ENCODE measurements at places on chromosomes 7 and 10.

DNA sequence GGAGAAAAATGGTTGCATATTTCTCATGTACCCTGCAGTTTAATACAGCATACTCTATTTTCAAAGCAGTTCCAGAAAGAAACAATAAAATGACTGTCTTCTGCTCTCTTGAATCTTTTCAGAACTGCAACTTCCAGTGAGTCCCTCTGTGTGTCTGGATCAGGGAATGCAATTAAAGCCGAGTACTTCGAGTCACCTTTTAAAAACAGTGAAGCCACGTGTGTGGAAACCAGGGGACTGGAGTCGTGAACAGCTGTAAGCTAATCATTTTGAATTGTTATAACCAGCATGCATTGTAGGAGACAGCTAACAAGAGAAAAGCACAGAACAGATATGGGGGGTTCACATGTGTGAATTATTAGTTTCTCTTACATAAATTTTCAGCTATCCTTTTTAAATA is 109.1 kb downstream of the CPED1 start:
- no peak for DNase-seq

DNA sequence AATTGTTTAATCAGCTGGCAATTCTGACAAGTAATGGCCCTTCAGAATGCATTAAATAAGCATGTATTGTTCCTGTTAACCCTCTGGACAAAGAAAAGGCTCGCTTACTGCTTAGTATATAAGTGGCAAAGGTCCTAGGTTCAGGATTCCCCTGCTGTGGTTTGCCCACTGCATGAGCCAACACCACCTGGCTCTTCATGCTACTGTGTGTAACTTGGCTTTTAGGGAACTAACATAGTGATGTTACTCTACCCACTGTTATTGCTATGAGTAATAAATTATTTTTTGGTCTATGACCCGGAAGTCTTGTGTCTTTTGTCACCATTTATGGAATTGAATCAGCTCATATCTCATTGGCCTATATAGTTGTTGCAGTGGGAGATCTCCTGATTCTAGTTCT is 791.7 kb upstream of the PHF14 start:
- no peak for DNase-seq

- DNase-seq: no peak
Observed at GRCh38 chr7:47478926-47479711, 102.8 kb downstream of the TNS3 start.

- DNase-seq: no peak
Observed at GRCh38 chr7:36563706-36564327, 160.5 kb downstream of the AOAH start.

DNA sequence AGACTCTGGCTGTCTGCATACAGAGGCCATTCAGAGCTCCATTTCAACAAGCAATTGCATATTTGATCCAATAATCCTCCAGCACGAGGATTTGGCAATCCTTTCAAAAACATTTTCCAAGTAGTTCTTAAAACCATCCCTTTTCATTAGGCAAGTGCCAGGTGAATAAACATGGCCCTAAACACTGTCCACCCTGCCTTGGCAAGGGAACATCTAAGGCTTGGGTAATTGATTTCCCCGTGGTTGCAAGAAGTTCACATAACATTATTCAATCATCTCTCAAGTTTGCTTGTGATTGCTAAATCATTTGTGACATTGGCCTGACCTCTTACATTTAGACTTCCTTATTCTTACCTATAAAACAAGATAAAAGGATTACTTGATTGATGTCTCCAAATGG is 175.2 kb downstream of the CTTNBP2 start:
- DNase-seq: no peak

GRCh38 chr10:115963848-115964247 is 309.2 kb downstream of the GFRA1 start:
- DNase-seq: peak; percentile 42

GRCh38 chr7:137169282-137169698 is 174.2 kb downstream of the PTN start:
- DNase-seq: peak; percentile 67

GRCh38 chr7:22193450-22193983 is 163.4 kb downstream of the RAPGEF5 start:
- no peak for DNase-seq

DNA sequence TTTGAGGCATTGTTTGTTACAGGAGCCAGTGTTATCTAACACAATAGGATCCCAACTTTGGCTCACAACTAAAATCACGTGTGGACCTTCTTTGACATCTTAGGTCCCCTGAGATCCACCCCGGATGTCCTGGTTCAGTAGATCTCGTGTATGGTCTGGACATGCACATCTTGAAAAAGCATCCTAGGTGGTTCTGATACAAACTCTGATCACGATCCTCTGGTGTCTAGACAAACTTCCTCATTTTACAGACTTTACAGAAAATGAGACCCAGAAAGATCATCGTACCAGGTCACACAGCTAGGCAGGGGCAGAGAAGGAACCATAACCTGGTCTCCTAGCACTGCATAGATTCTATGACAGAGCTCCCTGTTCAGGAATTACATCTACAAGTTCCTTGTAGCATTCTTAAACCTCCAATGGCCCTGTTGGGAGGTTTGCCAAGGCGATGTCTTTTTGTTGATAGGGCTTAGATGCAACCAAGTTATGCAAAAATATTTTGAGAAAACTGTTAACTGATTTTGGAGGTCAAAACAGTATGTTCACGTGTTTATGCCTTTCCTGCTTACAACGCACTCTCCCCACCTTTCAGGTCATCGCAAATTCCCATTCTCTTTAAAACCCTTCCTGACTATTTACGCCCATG is 30.8 kb upstream of the CHST15 start:
- no peak for DNase-seq

DNA sequence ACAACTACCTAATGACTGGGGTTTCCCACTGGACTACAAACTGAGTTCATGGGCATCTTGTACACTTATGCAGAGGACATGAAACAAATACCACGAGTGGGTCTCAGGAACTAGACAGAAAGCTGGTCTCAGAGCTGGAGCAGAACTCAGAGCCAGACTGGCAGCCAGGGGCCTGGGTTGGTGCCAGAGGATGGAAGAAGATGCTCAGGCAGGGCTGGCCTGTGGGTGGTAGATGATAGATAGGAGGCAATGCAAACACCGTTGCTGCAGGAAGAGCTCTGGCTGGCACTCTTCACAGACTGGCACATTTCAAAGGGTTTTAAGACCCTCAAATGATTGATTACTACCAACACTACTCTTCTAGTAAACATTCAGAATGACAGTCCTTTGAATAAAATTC is 28.8 kb downstream of the ENO4 start:
- DNase-seq: no peak

DNA sequence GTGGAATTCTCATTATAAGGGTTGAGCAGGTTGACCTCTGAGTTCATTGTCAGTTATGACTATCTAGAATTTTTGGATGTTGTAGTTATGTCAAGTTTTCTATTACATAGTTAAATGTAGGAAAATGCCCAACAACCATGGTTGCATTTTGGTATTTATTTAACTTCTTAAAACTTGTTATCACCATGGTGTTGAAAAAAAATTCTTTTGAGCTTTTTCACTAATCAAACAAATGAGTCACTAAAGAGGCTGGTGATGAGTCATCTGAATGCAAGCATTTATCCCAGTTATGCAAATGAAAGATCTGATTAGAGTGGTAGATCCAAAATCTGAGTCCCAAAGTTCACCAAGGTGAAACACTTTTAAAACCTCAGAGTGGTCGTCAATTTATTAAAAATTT is 624.7 kb upstream of the IGFBP3 start:
- DNase-seq: no peak

DNA sequence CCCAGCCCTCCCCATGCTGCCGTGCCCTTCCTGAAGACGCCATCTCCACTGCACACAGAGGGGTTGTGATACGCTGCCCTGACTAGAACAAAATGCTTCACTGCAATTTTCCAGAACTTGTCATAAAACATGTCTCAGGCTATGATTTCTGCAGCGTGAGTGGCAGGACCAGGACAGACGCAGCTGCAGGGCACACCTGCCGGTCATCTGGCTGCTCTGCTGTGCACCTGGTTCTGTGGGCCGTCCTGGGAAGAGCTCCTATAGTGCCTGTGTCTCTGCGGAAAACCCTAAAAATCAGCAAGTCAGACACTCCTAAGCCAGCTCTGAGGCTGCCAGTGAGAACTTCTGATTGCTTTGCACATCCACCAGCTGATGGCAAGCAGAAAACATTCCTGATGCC is 39.7 kb upstream of the DIP2C start:
- DNase-seq: no peak

DNA sequence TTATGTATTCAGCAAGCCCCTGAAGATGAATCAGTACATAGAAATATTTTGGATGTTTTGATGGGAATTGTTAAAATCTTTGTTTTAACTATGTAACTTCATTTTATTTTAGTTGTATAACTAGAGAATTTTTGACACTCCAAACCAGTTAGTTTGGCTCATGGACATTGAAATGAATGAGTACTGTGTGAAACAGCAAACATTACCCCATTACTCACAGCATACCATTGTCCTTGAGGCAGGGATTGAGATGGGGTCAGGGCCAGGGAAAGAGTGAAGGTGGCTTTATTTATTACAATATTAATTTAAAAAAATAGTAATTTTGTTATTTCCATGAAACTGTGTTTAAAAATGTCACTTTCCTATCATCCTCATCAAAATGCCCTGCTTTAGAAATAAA is 4.8 kb upstream of the BMPER start:
- DNase-seq: no peak

DNA sequence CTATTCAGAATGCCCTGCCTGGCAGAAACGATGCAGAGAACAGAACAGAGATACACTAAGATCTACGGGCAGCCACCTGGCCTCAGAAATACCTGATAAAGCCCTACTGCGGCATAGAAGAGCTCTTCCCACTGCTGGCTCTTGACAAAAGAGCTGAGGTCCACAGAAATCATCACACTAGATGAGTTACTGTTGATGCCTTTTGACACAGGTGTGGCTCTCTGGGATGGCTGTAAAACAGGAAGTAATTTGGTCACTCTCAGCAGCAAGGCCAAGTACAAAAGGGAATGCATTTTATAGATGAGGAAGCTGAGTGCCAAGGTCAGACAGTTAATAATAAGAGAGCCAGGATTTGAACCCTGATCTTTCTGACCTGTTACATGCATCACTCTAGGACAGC is 35.0 kb upstream of the ACSL5 start:
- no peak for DNase-seq

DNA sequence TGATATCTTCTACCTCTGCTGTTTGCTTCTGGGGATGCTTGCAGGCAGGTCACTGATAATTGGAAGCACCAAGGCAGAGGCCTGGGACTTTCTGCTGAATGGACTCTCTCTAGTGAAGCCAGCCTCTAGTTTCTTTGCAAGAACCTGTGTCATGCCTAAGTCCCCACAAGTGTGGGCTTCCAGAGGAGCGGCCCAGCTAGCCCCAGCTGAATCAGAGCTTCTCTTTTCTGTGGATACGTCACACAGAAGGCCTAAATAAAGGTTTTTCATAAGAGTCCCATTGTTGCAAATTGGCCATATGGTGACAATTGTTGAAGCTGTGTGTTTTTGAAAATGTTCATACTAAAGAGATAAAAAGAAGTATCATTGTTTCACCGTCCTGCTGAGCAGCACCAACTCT is 6.8 kb upstream of the OPALIN start:
- DNase-seq: no peak

- no peak for DNase-seq
Observed at GRCh38 chr10:70274643-70275042, 9.2 kb downstream of the NPFFR1 start.

DNA sequence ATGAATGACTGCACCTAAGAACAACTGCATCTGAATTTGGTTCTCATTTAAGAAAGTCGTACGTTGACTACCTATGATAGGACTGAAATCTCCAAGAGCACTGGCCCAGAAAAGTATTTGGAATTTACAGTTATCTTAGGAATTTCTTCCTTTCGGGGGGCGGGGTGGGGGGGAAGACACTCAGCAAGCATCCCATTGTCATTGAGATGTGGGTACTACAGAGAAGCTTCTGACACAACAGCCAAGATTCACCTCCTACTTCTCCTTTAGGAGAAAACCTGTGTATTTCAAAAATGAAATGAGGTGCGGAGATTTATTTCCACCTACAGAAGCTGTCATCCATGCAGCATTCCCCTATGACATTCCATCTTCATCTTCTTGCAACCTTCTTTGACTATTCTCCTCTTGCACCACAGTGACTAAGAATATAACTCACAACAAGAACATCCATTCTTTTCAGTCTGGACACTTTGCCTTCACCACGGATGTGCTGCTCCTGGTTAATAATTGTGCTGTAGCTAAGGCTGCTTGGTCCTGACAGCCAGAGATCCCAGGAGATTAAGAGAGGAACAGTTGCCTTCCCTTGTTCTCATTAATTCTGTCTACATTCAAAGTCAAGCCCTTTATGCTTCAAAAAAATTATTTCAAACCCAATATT is 98.4 kb upstream of the FRMD4A start:
- DNase-seq: no peak

- DNase-seq: no peak
Observed at GRCh38 chr10:130246113-130246512, 109.9 kb downstream of the GLRX3 start.

GRCh38 chr7:23471106-23471859 is 992 bp upstream of the IGF2BP3 start:
- peak; percentile 63 for DNase-seq

DNA sequence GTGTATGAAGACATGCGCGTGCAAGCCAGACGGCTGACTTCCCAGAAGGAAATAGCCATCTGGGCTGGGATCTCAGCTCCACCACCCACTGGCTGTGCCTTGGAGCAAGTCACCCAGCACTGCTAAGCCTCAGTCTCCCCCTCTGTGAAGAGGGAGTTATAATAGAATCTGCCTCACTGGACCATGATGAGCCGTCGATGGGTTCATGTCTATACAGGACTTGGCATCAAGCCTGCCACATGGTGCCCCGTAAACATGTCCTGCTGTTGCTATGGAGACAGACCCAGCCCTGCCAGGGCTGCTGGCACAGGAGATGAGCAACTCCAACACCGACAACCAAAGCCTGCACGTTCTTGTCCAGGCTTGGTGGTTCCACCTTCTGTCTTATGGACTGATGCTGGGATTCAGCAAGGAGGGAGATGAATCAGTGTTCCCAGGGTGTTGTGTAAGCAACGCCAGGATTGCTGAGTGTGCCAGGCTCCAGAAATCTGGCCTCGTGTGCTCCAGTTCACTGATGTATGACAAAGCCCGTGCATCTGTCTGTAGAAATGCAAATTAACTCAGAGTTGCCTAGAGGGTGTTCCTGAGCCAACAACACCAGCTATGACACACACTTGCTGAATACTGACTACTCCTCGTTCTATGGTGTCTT is 5.6 kb downstream of the GPR15LG start:
- DNase-seq: no peak

DNA sequence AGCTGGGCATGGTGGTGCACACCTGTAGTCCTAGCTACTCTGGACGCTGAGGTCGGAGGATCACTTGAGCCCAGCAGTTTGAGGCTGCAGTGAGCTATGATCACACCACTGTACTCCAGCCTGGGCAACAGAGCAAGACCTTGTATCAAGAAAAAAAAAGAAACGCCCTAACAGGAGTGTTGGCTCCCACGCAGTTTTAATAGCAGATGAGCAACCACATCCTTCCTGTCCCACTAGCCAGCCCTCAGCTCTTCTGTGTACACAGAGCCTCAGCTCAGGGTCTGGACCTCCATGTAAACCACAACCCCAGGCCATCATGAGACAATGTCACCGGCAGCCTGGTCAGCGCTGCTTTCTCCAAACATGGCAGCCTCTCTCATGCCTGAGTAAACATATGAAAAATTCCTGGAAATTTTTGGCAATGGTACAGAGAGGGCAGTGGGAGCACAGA is 108.2 kb downstream of the PIP4K2A start:
- no peak for DNase-seq

- DNase-seq: no peak
Observed at GRCh38 chr7:79912213-79912633, 222.4 kb upstream of the GNAI1 start.

- no peak for DNase-seq
Observed at GRCh38 chr7:86963599-86964230, 95.7 kb downstream of the ELAPOR2 start.

- no peak for DNase-seq
Observed at GRCh38 chr10:106830471-106830870, 334.0 kb downstream of the SORCS1 start.
